ENCODE measurements at places on chromosomes 12 and 14.

DNA sequence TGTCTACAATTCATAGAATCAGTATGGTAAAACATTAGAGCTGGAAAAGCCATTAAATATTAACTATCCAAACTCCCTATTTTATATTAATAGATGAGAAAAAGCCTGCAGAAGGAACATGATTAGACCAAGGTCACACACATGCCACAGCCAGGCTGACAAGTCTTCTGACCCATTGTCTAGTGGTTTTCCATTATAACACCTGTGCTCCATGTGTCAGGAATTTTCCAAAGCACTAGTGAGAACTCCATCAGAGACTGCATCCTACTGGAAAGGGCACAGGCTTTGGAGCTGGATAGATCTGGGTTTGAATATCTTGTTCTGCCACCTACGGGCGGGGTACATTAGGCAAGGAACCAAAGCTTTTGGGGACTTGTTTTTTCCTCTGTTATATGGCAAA is 325.5 kb downstream of the RAD51B start:
- H3K27me3 ChIP-seq: no peaks in the 10 kb centered on the region
- no peak overlapping the region for H3K27ac ChIP-seq
- no peak for DNase-seq
- H3K4me3 ChIP-seq: no peak overlapping the region
- peaks cover 7% of the 10 kb centered on the region for H3K36me3 ChIP-seq

GRCh38 chr12:126791122-126791521 is 1475.8 kb upstream of the TMEM132C start:
- no peaks in the 10 kb centered on the region for H3K36me3 ChIP-seq
- DNase-seq: no peak
- H3K27ac ChIP-seq: no peak overlapping the region
- H3K27me3 ChIP-seq: peaks cover 3% of the 10 kb centered on the region

GRCh38 chr12:92466391-92467305 is 236.1 kb upstream of the PLEKHG7 start:
- peaks cover 47% of the 10 kb centered on the region for H3K4me1 ChIP-seq
- peak overlapping the region; percentile 87 for H3K4me3 ChIP-seq
- H3K27me3 ChIP-seq: no peaks in the 10 kb centered on the region
- no peaks in the 10 kb centered on the region for H3K36me3 ChIP-seq

- H3K27ac ChIP-seq: peak overlapping the region; percentile 90
- H3K27me3 ChIP-seq: peaks cover 6% of the 10 kb centered on the region
- H3K4me3 ChIP-seq: peak overlapping the region; percentile 66
- DNase-seq: peak; percentile 17
These were observed 20.0 kb upstream of the PCNX1 start for GRCh38 chr14:70887207-70887681.

GRCh38 chr12:40775661-40776060 is 83.4 kb downstream of the CNTN1 start:
- no peaks in the 10 kb centered on the region for H3K27me3 ChIP-seq
- no peaks in the 10 kb centered on the region for H3K36me3 ChIP-seq
- no peak overlapping the region for H3K27ac ChIP-seq
- H3K4me1 ChIP-seq: no peaks in the 10 kb centered on the region
- no peak overlapping the region for H3K4me3 ChIP-seq

DNA sequence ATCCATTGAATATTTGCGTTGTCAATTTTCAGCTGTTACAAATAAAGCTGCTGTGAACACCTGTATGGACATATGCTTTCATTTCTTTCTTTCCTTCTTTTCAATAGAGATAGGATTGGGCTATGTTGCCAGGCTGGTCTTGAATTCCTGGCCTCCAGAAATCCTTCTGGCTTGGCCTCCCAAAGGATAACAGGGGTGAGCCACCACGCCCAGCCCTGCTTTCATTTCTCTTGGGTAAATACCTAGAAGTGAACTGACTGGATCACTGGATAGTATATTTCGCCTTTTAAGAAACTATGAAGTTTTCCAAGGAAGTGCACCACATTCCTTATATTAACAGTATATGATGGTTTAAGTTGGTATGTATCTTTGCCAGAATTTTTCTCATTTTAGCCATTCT is 32.3 kb upstream of the EAPP start:
- H3K4me1 ChIP-seq: no peaks in the 10 kb centered on the region
- H3K36me3 ChIP-seq: peaks cover 19% of the 10 kb centered on the region
- H3K27me3 ChIP-seq: no peaks in the 10 kb centered on the region
- no peak for DNase-seq
- no peak overlapping the region for H3K27ac ChIP-seq

DNA sequence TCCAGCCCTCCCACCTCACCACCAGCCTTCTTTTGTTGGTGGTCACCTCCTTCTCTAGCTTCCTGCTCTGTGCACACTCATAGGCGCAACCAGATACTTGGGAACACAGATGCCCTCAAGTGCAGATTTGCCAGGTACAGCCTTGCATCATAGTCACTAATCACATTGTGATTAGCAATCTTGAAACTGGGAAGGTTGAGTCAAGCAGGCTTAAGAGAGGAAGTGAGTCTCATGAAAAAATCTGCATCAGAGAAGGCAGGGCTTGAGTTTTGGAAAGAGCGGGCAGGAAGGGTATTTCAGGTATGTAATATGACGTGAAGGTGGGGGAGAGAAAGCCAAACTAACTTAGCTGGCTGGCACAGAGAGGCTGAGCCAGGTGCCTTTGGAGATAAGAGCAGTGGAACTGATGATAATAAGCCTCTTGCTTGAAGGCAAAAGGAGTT is 2.7 kb upstream of the RABGGTA start:
- peaks cover 77% of the 10 kb centered on the region for H3K4me1 ChIP-seq
- H3K36me3 ChIP-seq: peaks cover 13% of the 10 kb centered on the region
- peak overlapping the region; percentile 77 for H3K27ac ChIP-seq
- no peaks in the 10 kb centered on the region for H3K27me3 ChIP-seq
- H3K4me3 ChIP-seq: peak overlapping the region; percentile 25

GRCh38 chr12:98935847-98936246 is 290.8 kb downstream of the APAF1 start:
- no peaks in the 10 kb centered on the region for H3K36me3 ChIP-seq
- DNase-seq: no peak
- no peak overlapping the region for H3K4me3 ChIP-seq
- peaks cover 13% of the 10 kb centered on the region for H3K27me3 ChIP-seq
- no peaks in the 10 kb centered on the region for H3K4me1 ChIP-seq
- no peak overlapping the region for H3K27ac ChIP-seq

- H3K27me3 ChIP-seq: no peaks in the 10 kb centered on the region
- no peaks in the 10 kb centered on the region for H3K36me3 ChIP-seq
- DNase-seq: no peak
- H3K4me1 ChIP-seq: peaks cover 30% of the 10 kb centered on the region
- H3K27ac ChIP-seq: no peak overlapping the region
These were observed 20.9 kb upstream of the RCOR1 start for GRCh38 chr14:102571478-102572042.

GRCh38 chr12:9708853-9709252 is 24.0 kb downstream of the CLECL1 start:
- H3K36me3 ChIP-seq: peaks cover 66% of the 10 kb centered on the region
- no peak for DNase-seq
- no peaks in the 10 kb centered on the region for H3K27me3 ChIP-seq
- H3K4me3 ChIP-seq: no peak overlapping the region
- peak overlapping the region; percentile 92 for H3K27ac ChIP-seq

GRCh38 chr12:10779103-10779502 is 23.3 kb downstream of the TAS2R7 start:
- DNase-seq: no peak
- H3K27me3 ChIP-seq: peaks cover 10% of the 10 kb centered on the region
- no peak overlapping the region for H3K27ac ChIP-seq
- no peaks in the 10 kb centered on the region for H3K36me3 ChIP-seq

GRCh38 chr14:34453226-34453625 is 8.8 kb downstream of the SPTSSA start:
- no peak for DNase-seq
- H3K4me1 ChIP-seq: peaks cover 1% of the 10 kb centered on the region
- H3K27me3 ChIP-seq: no peaks in the 10 kb centered on the region
- H3K27ac ChIP-seq: no peak overlapping the region
- H3K4me3 ChIP-seq: no peak overlapping the region

GRCh38 chr14:96903444-96904023 is 106.4 kb downstream of the VRK1 start:
- DNase-seq: no peak
- peaks cover 15% of the 10 kb centered on the region for H3K4me1 ChIP-seq
- no peak overlapping the region for H3K27ac ChIP-seq

All from stimulated activated naive B cell treated with anti-CD40 and anti-IgM and Interleukin-4, amounts not matched to agents 10 μg/mL and 1 μg/mL and 100 μg/mL, for 72 hours (primary cell).